Mesenteric fat pad (tissue), 1 donor: ENCODE measurements at places on chromosomes 11 and 22. TPM values are rescaled to one million over a fixed set of nuclear protein-coding genes. Genes with fewer than 3 reads are reported as not detected.

Gene ANO1
- total RNA-seq, result 5.7 TPM

Gene EMID1
- total RNA-seq, result 1.4 TPM

Gene GRK3
- 53.4 TPM for total RNA-seq

Gene ANKRD13D
- 42.5 TPM for total RNA-seq

Gene FAR1
- total RNA-seq, result 58.8 TPM

Gene RASD2
- total RNA-seq, result 1.6 TPM

Gene KCNK7
- total RNA-seq, result 1.5 TPM

Gene VPS51
- total RNA-seq, result 86.6 TPM

Gene GGTLC3
- not detected for total RNA-seq

Gene CLDN5
- 151 TPM for total RNA-seq

Gene NFAM1
- total RNA-seq, result 17.6 TPM

Gene CABP7
- not detected for total RNA-seq
